Neural progenitor cell (in vitro differentiated cells): ENCODE measurements at places on chromosomes 1 and 21.

GRCh38 chr1:178960482-178961240, 65.0 kb upstream of the FAM20B start:
- no peak for DNase-seq

DNA sequence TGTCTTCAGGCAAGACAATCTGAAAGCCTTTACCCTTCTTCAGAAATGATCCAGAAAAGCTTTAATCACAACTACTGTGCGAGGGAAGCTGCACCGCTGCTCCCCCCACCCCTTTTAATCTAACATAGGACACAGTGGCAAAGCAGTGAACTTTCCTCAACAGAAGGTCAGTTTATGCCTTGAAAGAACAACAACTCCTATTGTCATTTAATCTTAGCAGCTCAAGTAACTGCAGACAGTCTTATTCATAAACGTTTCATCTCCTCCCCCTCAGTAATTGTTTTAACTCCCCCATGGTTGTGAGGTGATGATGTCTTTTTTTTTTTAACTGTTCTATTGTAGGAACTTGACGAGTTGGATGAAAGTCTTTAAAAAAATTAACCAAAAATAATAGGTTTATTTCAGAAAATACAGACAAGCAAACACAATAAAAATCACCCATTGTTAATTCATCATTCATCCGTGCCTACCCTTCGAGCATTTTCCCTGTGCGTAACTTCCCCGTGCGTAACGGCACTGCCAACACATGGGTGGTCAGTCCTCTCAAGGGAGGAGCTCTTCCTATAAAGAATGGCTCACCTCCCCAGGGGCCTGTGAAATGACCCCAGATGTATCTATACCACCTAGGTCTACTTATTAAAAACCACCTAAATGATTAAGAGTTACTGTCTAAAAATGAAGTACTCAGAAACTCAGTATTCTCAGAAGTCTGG, 3.3 kb upstream of the ADAR start:
- DNase-seq = peak; percentile 44

DNA sequence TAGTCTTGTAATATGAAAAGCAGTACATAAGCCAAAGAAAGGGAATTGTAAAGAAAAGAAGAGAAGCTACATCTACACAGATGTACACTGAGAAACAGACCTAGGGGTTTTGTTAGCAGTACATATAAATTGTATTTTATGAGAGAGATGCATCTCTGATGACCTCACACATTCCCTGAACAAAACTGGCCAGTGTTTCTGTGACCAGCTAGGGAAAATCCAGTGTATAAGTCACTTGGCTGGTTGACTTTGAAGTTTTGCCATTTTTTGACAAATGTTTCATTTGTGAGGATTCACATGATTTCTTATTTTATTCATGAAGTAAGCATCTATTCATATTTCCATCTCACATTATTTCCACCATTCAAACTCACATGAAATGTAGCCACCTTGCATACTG, 28.3 kb upstream of the DYNLT5 start:
- DNase-seq = no peak

GRCh38 chr1:2523891-2524609, 2.3 kb downstream of the PANK4 start:
- no peak for DNase-seq

- DNase-seq = peak; percentile 74
Observed at GRCh38 chr1:149962039-149962647, 25.5 kb upstream of the MTMR11 start.

- no peak for DNase-seq
Observed at GRCh38 chr1:226717256-226717909, 21.7 kb downstream of the ITPKB start.

- DNase-seq = no peak
Observed at GRCh38 chr1:9604836-9605235, 16.1 kb downstream of the TMEM201 start.

GRCh38 chr1:199811163-199811562, 216.3 kb upstream of the NR5A2 start:
- no peak for DNase-seq

- DNase-seq = peak; percentile 77
Observed at GRCh38 chr1:157193702-157194391, 55.7 kb upstream of the ETV3 start.
